Activated gamma-delta T cell treated with Interleukin-2 at 50 U/mL for 16 hours (primary cell): ENCODE measurements at places on chromosomes 13 and 19.

- DNase-seq, result no peak
These were observed 118.3 kb downstream of the LHFPL6 start for GRCh38 chr13:39484506-39485313.

DNA sequence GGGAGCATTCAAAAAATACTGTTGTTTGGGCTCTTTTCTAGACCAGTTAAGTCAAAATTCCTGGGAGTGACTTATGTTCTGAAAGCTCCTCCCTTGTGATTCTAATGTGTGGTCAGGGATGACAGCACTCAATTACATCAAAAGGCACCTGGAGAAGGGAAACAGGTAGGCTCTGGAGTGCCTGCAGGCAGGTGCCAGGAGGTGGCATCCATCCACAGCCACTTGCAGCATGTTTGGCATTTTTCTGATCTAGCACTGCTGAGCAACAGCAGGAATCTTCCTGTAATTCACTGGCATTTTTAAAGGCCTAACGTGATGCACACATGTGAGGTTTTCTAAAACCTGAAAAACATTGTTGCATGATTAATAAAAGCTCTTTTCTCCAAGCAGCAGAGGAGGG is 94.6 kb downstream of the CCNA1 start:
- no peak for DNase-seq

DNA sequence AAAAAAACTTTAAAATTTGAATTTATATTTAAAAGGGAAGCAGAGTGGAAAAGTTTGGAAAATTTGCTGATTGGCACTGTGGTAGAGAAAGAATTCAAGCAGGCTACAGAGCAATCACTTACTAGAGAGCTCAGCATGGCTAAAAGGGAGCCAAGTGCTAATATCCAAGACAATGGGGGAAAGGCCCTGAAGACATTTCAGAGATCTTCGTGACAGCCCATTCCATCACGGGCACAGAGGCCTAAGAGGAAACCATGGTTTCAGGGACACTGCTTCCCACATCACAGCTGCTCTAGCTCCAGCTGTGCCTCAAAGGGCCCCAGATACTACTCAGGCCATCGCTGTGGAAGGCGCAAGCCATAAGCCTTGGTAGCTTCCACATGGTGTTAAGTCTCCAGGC is 73.7 kb downstream of the SGCG start:
- no peak for DNase-seq

- no peak for DNase-seq
These were observed 15.9 kb upstream of the S1PR4 start for GRCh38 chr19:3162418-3163229.

- DNase-seq, result no peak
These were observed 145.9 kb downstream of the RFC3 start for GRCh38 chr13:33963895-33964294.

- DNase-seq, result no peak
These were observed 5.9 kb downstream of the GAMT start for GRCh38 chr19:1395194-1396018.

DNA sequence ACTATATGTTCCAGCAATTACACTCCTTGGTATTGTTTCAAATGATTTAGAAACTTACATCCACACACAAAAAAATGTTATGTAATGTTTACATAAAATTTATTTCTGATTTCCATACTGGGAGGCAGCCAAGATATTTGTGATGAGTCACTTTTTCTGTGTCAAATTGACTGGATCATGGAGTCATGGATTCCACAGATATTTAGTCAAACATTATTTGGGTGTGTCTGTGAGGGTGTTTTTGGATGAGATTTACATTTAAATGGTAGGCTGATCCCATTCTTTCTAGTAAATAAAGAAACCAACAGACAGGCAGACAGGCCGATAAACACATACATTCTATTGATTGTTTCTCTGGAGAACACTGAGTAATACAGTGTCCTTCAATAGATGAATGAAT is 562.8 kb downstream of the SLITRK6 start:
- no peak for DNase-seq

GRCh38 chr19:43780706-43781525 is at the start of gene KCNN4:
TSS of gene KCNN4 (minus strand) at chr19:43780973. CDS start at chr19:43780861, 112 bp downstream.
- peak; percentile 45 for DNase-seq

DNA sequence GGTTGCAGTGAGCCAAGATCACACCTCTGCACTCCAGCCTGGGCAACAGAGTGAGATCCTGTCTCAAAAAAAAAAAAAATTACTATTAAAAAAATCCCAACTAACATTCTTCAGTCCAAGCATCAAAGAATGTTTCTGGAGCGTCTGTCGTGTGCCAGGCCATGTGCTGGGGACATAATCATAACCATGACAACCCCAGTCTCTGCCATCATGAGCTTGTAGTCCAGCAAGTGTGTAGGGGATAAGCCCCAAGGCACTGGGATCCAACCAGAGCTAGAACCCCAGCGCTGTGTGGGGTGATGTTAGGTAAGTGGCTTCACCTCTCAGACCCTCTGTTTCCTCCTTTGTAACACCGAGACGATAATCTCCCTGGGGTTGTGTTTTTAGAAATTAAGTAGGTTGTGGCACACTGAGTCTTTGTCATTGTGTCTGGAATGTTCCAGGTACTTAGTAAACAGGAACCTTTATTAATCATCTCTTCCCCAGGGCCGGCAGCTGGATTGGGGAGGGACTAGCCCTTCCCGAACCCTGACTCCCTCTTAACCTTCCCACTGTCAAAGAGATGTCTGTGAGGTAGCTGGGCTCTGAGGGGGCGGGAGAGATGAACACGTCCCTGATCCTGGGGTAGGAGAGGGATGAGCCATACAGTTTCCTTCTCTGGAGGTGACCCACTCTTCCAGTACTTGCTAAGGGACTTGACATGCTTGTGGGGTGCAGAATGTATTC is 5.2 kb downstream of the ITPKC start:
- DNase-seq, result no peak

DNA sequence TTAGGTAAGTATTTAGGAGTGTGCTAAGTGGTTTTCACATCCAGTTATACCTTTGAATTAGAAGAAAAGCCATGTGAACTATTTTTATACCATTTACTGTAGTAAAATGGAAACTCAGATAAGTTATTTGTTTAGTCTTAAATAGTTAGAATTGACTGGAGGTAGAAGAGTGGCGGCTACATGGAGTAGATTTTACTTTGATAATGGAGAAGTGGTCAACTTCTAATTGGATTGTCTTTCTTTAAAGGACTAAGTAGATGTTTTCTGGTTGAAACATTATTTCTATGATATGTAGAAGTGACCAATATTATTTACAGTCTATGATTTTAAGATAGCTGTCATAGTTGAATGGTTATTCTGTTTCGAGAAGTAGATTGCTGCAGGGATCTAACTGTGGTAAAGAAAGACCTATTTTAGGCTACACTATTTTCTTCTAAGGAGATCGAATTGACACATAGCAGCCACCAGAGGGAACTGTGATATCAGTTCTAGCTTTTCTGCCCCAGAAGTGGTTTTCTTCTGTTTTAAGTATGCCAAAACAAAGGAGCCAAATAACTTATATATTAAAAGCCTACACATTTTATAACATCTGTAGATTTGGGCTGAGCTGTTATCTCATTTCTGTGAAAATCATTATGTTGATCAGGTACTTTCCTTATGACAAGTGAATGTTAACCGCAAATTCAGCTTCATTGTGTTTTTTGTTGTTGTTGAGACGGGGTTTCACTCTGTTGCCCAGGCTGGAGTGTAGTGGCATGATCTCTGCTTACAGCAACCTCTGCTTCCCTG is 26.1 kb downstream of the ZMYM2 start:
- no peak for DNase-seq

DNA sequence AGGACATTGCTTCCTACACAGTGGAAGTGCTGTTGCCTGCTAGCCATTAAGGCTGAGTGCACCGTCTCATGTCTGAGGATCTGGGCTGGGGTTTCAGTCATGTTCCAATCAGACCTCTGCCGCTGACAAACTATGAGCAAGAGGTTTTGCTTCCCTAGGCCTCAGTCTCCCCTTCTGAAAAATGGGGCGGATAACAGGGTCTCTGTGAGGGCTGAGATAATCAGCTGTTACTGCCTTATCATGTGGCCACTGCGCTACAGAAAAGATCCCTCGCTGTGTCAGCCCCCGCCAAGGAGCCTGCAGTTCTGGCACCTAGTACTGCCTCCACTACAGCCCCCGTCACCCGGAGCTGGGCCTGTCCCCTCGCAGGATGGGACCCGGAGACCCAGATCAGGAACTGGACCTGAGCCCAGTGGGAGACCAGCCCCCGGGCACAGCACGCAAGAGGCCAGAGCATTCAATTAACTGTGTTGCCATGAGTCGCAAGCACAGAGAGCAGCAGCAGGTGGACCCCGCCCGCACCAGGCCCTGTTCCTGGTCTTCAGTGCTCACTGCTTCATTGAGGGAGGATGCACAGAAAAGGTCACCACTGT is 3.0 kb upstream of the PNKP start:
- no peak for DNase-seq
